ENCODE measurements at places on chromosomes 1 and 21.

DNA sequence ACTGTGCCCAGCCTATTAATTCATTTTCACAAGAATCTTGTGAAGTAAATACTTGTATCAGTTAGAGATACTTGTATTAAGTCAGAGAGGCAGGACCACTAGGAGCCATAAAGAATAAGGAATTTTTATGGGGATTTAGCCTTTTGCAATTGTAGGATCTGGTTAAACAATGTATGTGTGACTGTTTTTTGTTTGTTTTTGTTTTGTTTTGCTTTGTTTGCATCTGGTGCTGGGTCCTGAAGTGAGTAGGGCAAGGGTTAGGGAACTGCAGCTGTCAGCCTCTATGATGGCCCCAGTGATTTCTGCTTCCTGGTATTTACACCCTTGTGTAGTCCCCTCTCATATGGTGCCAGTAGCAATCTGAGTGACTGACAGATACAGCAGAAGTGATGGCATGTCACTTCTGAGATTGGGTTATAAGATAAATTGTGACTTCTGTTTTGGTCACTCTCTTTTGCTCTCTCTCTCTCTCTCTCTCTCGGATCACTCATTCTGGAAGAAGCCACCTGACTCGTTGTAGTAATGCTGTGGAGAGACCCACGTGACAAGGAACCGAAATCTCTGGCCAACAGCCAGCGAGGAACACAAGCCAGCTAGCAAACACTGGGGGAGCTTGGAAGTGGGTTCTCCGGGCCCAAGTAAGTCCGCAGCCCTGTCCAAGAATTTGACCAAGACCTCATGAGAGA, 96.2 kb upstream of the MARK1 start:
- no peak for DNase-seq

GRCh38 chr1:198811449-198811848, 172.6 kb downstream of the PTPRC start:
- DNase-seq, result no peak

- DNase-seq, result no peak
Measured at GRCh38 chr1:205994346-205994745, 8.8 kb downstream of the RAB7B start.

GRCh38 chr1:232557096-232557495, 72.8 kb downstream of the SIPA1L2 start:
- DNase-seq, result no peak

DNA sequence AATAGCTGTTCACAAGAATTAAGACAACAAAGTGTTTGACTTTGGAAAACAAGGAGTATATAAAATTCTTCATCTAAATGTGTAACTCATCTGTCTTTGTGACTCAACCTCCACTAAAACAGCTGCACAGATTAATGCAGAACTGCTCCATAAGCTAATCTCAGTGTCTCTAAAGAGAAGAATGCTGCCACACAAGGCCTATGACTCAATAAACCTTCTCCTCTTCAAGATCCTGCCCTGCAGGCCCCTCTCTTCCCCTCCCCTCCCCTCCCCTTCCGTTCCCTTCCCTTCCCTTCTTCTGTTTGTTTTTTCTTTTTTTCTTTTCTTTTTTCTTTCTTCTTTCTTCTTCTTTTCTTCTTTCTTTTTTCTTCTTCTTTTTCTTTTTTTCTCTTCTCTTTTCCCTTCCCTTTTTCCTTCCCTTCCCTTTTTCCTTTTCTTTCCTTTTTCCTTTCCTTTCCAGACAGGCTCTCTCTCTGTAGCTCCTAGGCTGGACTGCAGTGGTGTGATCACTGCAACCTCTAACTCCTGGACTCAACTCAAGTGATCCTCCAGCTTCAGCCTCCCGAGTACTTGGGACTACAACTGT, 1052.8 kb downstream of the BRINP3 start:
- DNase-seq, result no peak

GRCh38 chr21:29334717-29335428, 36.2 kb downstream of the BACH1 start:
- DNase-seq, result no peak

- peak; percentile 78 for DNase-seq
Measured at GRCh38 chr21:42745511-42746239, 92.3 kb downstream of the PDE9A start.

DNA sequence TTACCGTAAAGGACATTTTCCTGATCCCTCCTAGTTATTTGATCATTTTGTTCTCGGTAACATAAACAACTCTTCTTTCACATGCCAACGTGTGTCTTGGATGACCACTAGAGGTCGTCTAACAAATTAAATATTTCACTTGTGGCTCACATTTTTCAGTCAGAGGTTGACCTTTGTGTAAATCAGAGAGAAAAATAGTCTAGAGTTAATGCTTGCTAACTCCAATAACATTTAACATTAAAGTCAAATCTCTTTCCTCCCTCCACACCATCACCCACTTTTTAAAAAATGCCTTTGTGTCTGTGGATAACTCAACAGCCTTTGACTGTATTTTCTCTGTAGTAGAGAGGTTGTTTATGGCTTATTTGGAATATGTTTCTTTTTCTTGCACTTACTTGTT, 220.5 kb upstream of the B3GALT2 start:
- no peak for DNase-seq

DNA sequence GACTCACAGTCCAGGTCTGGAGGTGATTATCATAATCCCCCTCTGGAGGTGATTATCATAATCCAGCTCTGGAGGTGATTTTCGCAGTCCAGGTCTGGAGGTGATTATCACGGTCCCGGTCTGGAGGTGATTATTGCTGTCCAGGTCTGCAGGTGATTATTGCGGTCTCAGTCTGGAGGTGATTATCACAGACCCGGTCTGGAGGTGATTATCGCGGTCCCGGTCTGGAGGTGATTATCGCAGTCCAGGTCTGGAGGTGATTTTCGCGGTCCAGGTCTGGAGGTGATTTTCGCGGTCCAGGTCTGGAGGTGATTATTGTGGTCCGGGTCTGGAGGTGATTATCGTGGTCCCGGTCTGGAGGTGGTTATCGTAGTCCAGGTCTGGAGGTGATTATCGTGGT, 76.6 kb downstream of the SDCCAG8 start:
- no peak for DNase-seq

DNA sequence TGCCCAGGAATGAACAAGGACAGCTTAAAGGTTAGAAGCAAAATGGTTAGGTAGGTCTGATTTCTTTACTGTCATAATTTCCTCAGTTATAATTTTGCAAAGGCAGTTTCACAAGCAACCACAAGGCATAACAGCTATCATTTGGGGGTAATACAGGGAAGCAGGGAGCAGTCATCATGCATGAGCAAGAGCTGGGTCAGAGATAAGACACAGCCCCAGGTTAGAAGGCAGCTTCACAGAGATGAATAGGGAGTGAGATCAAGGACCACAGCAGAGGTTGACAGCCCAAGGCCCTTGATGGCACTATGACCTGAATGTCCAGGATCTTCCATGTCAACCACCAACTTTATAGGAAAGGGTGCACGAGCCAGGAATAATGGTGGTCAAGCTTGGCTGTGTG, 9.0 kb upstream of the CSRP1 start:
- no peak for DNase-seq

GRCh38 chr1:86641318-86641717, 63.1 kb upstream of the SH3GLB1 start:
- no peak for DNase-seq

DNA sequence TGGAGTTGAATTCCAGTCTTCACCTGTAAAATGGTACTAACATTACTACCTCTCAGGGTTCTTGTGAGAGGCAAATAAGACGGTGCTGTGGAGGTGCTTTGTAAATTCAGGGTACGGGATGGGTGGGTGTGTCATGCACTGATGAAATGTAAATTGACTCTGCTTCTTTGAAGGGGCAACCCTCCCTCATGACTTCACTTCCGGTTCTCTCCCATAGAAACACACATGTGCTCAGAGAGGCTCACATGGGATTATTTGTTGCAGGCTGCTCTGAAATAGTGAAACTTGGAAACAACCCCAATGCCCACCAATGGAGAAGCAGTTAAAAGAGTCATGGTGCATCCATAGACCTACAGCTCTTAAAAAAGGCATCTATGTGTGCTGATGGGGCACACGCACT, 44.9 kb upstream of the SCMH1 start:
- no peak for DNase-seq

GRCh38 chr1:56569661-56570060, 9.7 kb downstream of the PLPP3 start:
- no peak for DNase-seq

DNA sequence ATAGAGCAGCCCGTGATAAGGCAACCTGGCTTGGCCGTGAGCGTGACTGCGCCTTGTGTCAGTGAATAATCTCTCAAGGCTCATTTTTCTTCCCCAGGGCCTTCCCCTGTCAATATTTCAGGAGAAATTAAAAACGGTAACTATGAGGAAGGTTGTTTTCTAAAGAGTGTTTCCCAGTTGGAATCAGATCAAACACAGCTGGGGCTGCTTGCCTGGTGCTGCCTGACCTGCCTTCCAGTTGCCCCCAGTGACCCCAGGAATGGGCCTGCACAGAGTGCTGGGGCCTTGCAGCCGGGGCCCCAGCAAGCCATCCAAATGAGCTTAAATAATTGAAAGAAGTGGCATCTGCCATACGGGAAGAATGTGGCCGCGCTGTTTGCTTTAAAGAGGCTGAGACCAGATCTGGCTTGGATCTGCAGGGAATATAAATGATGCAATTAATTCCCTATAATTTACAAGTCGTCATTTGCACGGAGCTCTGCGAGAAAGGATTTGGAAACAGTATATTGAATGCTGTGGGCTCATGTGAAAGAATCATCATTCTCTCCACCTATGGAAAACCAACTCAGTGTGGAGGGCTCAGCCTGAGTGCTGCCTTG, 203.9 kb downstream of the C1orf94 start:
- DNase-seq, result no peak

GRCh38 chr1:226995365-226996332, 55.6 kb downstream of the COQ8A start:
- DNase-seq, result peak; percentile 25

GRCh38 chr1:77906624-77907023, 18.2 kb downstream of the NEXN start:
- DNase-seq, result no peak

DNA sequence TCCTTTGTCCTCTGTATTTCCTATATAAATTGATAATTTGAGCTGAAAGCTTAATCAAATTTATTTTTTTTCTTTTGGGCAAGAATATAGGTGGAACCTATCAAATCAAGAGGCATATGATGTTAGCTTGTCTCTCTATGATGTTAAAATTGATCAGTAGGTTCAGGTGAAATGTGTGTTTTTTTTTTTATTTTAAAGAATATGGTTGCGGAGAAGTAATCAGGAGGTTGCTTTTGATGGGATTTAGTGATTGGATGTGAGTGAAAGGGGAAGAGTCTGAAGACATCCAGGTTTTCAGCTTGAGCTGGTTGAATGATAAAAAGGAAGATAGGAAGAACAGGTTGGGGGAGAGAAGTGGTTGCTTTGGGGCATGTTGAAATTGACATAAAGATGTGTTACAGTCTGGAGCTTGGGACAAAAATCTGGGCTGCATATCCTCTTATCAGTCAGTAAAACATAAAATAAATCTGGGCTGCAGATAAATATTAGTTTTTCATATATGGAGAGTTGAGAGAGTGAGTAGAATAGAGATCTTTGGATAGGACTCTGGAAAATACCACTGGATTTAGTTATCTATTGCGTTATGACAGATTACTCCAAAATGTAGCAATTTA, 5.1 kb downstream of the OSBPL9 start:
- no peak for DNase-seq

- no peak for DNase-seq
Measured at GRCh38 chr1:65260851-65261473, 48.4 kb upstream of the DNAJC6 start.

DNA sequence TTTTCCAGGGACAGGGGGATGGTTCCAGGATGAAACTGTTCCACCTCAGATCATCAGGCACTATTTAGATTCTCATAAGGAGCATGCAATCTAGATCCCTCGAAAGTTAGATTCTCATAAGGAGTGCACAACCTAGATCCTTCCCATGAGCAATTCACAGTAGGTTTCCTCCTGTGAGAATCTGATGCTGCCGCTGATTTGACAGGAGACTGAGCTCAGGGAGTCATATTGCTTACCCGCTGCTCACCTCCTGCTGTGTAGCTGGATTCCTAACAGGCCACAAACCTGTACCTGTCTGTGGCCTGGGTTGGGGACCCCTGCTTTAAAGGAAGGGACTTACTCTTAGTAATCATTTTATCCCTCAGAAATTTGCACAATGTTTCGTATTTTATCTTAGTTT, 9.3 kb downstream of the CTH start:
- DNase-seq, result no peak

- DNase-seq, result no peak
Measured at GRCh38 chr1:180280617-180281016, 50.6 kb downstream of the LHX4 start.

GRCh38 chr1:33391343-33392078, 39.4 kb downstream of the PHC2 start:
- DNase-seq, result no peak

GRCh38 chr21:42475036-42475435, 21.0 kb downstream of the RSPH1 start:
- no peak for DNase-seq

- DNase-seq, result no peak
Measured at GRCh38 chr1:178174539-178174938, 80.6 kb downstream of the RASAL2 start.

DNA sequence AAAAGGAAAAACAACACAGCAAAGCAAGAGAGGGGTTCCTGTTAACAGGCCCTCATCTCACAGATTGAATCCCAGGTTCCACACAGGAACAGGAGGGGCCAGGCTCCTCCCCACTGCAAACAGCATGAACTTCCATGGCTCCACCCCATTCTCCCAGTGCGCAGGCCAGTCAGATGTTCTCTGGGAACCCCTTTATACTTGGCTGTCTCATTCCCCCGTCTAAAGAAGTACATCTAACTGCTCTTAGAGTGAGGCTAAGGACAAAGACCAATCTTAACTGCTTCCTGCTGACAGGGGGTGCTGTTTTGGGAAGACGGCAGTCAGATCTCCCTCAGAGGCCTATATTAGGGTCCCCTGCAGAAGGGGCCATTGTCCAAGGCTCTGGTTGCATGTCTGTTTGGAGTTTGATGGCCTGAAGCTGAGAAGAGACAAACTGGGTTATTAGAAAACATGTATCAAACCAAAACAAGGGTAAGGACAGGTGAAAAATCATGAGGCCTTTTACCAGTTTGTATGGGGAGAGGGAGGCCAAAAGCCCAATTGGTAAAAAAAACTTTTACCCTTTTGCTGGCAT, 10.5 kb upstream of the NASP start:
- DNase-seq, result no peak

Data from spleen (tissue), 13 donors.